ENCODE measurements at places on chromosomes 4 and X.

DNA sequence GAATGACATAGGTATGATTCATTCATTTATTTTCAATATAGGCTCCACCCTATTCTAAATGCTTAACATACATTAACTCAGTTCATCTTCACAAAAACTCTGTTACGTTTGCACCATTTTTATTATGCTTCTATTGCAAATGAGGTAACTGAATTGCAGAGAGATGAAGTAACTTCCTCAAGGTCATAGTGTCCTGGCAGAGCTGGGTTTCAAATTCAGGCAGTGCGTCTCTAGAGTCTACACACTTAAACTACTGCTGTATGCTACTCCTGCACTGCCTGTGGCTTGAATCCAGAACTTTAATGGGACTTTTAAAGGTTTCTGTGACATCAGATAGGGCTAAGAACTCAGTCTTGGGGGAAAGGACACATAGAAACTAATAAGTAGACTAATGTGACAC, 413.4 kb downstream of the UBE2NL start:
- DNase-seq: no peak

DNA sequence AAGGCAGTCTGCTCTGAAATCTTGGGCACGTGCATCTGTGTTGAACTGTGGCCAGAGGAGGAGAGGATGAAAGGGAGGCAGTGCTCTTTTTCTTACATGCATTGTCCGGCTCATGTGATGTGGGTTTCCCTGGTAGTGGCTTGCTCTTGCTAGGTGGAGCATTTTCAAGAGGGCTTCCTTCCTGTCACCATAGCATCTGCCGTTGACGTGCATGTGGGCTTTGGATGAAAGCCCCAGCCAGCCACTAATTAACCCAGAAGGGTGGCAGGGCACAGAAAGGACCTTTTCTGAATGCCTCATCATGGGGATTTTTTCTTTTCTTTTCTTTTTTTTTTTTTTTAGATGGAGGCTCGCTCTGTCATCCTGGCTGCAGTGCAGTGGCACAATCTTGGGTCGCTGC, 121.3 kb downstream of the GPR143 start:
- no peak for DNase-seq

DNA sequence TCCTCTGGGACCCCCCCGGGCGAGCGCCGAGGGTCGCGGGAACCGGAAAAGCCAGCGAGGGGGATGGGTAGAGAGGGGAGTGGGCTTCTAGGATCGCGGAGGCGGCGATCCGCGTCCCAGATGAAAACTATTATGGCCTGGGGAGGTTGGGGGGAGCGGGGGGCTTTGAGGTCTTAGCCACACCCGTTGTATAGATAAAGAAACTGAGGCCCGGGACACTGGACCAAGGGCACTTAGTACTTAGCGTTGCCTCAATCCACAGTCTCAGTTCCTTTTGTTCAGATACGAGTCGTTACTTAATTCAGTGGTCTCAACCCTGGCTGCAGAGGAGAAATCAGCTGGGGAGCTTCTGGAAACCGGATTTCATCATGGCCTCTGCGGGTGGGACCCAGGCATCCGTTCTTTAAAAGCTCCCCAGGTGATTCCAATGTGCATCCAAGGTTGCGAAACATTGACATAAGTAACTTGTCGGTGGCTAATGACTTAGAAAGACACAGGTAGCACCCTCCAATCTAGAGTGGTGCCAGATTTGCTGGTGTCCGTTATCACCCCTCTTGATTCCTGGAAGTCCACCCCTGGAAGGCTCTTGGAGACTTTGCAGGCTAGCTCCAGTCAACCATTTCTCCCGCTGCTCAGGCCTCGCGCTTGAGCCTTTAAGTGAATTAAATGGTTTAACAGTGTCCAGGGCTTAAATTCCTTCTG, 90.7 kb downstream of the GEMIN8 start:
- DNase-seq: no peak

DNA sequence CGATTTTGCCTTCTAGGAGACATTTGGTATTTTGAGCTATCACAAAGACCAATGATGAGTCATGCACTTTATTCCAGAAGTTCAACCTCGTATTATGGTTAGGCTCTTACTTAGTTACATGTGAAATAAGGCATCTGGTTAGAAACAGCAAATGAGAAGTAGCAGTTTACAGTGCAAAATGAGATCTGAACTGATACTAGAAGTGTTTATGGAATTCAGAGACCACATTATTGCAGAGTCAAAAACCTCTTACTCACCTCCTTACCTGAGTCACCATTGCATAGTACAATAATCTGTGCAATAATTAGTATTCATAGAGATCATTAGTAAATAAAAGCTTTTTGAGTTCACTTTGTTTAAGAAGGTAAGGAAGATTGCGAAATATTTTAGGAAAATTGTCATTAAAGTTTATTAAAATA, 38.7 kb downstream of the SEC24B start:
- DNase-seq: no peak

- DNase-seq: no peak
These were observed 84.8 kb downstream of the COL4A6 start for GRCh38 chrX:108353452-108353851.

- no peak for DNase-seq
These were observed 5.9 kb downstream of the BCOR start for GRCh38 chrX:40091691-40092421.

DNA sequence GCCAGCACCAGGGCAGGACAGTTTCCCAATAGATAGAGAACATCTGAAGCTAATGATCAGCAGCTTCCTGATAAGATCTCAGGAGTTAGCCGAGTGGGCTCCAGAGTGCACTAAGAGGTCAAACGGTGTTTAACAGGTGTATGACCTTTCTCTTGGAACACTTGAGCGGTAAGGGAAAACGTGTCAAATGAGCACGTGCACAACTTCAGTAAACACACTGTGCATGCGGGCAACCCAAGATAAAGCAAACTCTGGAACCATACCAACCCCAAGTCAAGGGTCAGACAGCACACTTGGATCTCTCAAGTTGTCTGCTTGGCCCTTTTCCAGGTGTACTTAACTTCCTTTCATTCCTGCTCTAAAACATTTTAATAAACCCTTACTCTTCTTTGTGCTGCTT, 1941.5 kb upstream of the PCDH10 start:
- DNase-seq: no peak

- no peak for DNase-seq
These were observed 245.0 kb upstream of the IGFBP7 start for GRCh38 chr4:57355101-57355665.

GRCh38 chr4:27490315-27490714, 629.7 kb downstream of the STIM2 start:
- DNase-seq: no peak

DNA sequence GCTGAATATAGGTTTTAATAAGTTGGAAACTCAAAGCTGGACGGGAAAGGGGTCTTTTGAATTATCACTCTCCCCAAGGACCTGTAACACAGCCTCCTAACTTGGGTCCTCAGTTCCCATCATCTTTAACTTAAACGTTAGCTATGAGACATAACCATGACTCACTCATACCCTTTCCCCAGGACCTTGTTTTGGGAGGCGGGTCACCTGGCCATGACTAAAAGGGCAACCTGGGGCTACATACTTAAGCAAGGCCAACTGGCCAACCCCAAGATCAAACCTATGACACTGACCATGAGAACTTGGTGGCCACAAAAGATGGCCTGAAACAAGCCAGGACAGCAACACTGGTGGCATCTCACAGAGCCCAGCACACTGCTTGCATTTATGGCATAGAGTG, 89.0 kb downstream of the SH3KBP1 start:
- DNase-seq: no peak

- no peak for DNase-seq
These were observed 32.5 kb upstream of the TLR2 start for GRCh38 chr4:153651587-153651986.

DNA sequence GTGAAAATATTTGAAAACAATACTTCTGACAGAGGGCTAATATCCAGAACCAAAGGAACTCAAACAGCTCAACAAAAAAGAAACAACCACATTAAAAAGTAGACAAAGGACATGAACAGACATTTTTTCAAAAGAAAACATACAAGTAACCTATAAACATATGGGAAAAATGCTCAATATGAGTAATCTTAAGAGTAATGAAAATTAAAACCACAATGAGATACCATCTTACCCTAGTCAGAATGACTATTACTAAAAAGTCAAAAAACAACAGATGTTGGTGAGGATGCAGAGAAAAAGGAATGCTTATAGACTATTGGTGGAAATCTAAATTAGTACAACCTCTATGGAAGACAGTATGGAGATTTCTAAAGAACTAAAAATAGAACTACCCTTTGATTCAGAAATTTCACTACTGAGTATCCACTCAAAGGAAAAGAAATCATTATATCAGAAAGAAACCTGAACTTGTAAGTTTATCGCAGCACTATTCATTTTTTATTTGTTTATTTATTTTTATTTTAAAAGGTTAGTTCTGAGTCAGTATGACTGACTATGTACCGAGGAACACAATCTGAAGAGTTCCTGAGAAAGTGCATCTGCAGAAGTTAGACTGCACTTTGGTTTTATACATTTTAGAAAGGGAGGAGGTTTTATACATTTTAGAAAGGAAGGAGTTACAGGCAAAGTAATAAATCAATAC, 231.3 kb downstream of the INPP4B start:
- no peak for DNase-seq

GRCh38 chr4:155582041-155582440, 84.6 kb upstream of the GUCY1A1 start:
- no peak for DNase-seq

GRCh38 chr4:2268357-2269205, 6.7 kb upstream of the MXD4 start:
- no peak for DNase-seq

DNA sequence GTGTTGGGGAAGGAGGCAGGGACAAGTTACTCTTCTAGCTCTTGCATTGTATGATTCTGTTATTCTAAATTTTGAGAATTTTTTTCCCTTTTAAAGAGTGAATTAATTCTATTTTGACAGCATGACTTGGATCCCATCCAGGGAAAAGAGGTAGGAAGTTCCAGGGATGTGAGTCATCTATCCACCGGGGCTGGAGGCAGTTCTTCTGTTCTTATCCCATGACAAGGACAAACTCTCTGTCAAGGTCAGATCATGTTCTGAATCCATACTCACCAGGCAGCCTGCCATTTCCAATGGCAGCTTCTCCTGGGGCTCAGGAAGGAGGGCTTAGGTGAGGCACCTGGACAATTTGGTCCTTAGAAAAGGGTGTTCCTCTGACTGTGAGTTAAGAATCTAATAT, 132.0 kb upstream of the MED14 start:
- peak; percentile 43 for DNase-seq

DNA sequence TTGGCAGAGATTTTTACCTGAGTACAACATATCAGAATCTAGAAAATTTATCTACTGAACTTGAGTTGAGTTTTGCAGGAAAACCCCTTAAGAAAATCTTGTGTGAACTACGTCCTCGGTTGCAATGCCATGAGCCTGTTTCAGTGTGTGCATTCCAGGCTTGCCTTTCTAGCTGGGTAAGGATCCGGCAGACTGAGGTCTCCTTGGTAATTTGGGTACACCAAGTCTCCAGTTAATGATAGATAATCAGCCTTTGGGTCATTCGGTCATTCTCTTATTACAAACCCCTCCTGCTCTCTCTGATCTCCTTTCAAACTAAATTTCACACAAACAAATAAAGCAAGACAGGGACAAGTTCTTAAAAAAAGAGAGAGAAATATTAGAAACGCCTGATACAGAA, 5.9 kb upstream of the HAND2 start:
- DNase-seq: no peak

GRCh38 chr4:150950657-150951288, 64.3 kb downstream of the LRBA start:
- DNase-seq: no peak

DNA sequence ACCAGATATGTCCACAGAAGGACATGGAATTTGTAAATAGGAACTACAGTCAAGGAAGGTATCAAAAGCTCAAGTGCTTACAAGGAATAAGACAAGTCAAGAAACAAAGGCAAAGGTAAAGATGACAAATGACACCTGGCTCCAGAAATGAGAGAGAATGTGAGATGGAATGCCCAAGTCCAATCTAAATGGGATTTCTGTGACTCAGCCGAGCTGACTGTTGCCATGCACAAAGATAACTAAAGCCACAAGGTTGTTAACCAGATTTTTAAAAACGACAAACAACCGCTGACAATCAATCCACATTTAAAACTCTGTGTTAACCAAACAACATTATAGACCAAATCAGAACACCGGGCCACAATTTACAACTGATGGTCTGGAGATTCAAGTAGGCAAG, 1.1 kb downstream of the NFXL1 start:
- DNase-seq: no peak

GRCh38 chr4:166903408-166903807, 330.9 kb downstream of the SPOCK3 start:
- no peak for DNase-seq

- DNase-seq: peak; percentile 15
These were observed at the start of gene ZCCHC18 for GRCh38 chrX:104112326-104112951. Gene ZCCHC18 (plus strand): TSS chrX:104112523. CDS start chrX:104114112, 1,589 bp downstream.

- DNase-seq: no peak
These were observed 67.0 kb downstream of the SEL1L3 start for GRCh38 chr4:25795566-25796454.

GRCh38 chr4:77201857-77202256, 44.9 kb downstream of the CCNG2 start:
- no peak for DNase-seq

DNA sequence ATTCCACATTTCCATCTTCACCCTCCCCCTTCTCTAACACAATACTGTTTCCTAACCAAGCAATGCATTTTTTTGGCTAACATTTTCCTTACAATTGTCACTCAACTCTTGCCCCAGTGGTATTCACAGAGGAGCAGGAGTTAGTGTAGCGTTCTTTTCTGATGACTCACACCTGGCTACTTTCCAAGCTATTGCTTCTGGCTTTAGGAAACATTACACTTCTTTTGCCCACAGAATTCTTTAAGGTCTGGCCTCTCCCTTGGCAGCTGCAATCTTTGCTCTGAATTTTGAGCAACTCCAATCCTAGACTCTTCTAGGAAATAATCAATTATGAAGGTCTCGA, 27.5 kb upstream of the PDGFC start:
- DNase-seq: peak; percentile 95

DNA sequence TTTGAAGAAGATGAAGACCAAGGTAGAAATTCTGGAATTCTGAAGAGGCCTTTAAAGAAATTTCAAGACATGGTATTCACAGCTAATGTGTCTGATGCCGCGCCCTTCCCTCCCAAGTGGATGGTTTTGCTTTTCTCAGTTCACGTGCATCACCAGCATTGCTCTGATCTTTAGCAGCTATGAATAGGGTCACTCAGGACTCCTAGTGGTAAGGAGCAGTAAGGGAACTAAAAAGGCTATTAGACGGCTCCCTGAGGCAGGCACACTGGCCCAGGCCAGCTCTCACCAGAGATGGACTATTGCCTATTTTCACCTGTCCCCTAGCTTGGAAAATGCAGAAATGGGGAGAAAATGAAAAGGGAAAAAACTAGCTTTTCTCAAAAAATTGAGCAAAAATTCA, 447.5 kb upstream of the RASGEF1B start:
- no peak for DNase-seq

DNA sequence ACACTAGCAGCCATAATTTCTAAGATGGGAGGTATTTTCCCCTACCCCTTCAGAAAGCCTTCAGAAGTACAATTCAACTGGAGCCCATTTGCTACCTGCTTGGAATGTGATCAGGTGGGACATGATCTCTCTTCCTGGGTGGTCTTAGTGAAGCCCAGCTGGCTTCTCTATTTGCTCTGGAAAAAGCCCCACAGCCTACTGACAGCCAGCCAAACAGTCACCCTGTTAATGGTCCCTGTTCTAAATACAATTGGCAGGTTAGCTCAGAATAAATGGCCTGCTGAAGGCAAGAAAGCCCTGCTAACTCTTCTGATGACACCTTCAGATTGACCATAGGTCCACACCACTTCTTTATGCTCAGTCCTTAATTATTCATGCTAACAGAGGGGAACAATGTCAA, 39.9 kb downstream of the HS6ST2 start:
- DNase-seq: no peak

All from pulmonary artery endothelial cell (primary cell).